ENCODE measurements at places on chromosomes 2 and 18.

DNA sequence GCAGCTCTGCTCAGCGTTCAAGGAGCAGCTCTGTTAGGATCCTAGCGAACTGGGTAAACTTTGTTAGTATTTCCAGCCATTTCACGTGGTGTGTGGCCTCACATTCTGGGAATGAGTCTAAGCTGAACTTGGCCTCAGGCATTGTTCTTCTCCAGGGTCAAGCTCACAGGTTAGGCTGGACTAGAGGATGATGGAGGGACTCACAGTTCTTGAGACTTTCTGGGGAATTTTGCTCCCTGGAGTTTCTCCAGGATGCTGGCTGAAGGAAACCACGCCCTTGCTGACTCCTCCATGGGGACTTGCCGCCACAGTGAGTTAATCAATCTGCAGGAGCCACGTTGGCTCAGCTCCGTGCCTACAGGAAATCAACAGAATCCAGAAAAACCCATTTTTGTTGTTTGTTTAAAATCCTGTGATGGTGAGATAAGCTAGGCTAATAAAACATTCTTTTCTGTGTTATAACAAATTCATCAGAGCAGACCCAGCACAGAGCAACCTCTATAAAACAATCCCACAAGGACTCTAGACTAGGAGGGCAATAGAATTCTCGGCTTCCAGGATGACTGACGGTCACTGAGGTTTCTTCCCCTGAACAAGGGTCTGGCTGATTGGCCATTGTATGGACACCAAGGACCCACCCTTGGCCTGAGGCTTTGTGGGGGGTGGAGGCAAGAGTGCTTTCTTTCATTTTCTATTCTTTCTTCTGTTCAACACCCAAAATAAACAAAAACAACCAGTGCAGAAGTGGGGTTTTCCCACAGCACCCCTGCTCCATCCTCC lies 12.6 kb downstream of the CNDP1 start:
- no peak for DNase-seq

- no peak for DNase-seq
Measured at GRCh38 chr2:80858965-80859364, 554.4 kb upstream of the LRRTM1 start.

GRCh38 chr2:219672406-219672805 lies 45.0 kb downstream of the SLC4A3 start:
- DNase-seq = no peak

GRCh38 chr2:137255345-137255744 lies 490.0 kb downstream of the THSD7B start:
- no peak for DNase-seq

- DNase-seq = no peak
Measured at GRCh38 chr18:5397102-5397501, 101.6 kb upstream of the ZBTB14 start.

- DNase-seq = peak; percentile 55
Measured at GRCh38 chr2:99489063-99489760, 605 bp downstream of the REV1 start.

- no peak for DNase-seq
Measured at GRCh38 chr18:45359275-45360009, 255.8 kb upstream of the SLC14A2 start.

DNA sequence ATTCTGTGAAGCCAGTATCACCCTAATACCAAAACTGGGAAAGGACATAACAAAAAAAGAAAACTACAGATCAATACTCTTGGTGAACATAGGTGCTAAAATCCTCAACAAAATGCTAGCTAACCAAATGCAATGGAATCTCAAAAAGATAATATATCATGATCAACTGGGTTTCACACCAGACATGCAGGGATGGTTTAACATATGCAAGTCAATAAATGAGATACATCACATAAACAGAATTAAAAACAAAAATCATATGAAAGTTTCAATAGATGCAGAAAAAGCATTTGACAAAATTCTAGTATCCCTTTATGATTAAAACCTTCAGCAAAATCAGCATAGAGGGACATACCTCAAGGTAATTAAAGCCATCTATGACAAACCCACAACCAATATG lies 198.2 kb upstream of the NDUFV2 start:
- DNase-seq = no peak

- DNase-seq = no peak
Measured at GRCh38 chr2:226660526-226660925, 139.1 kb downstream of the IRS1 start.

- no peak for DNase-seq
Measured at GRCh38 chr2:18752667-18753422, 163.5 kb upstream of the NT5C1B start.

- DNase-seq = no peak
Measured at GRCh38 chr2:27407798-27408491, 1.4 kb downstream of the PPM1G start.

GRCh38 chr2:23564615-23564960 lies 179.6 kb downstream of the KLHL29 start:
- no peak for DNase-seq

DNA sequence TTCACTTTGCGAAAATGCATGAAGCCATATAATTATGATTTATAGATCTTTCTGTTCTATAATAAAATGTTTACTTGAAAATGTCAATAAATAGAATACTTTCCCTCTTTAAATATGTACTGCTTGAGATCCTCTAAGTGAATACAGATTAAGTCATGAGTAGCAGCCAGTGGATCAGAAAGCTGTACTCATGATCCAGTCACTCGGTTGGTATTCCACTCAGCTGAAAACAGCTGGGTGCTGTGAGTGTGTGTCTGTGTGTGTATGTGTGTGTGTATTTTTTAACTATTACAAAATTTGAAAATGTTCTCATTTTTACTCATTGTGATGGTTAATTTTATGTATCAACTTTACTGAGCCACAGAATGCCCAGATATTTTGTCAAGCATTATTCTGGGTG lies 141.6 kb upstream of the CYP26B1 start:
- no peak for DNase-seq

GRCh38 chr18:6811816-6812215 lies 82.3 kb downstream of the ARHGAP28 start:
- DNase-seq = no peak

DNA sequence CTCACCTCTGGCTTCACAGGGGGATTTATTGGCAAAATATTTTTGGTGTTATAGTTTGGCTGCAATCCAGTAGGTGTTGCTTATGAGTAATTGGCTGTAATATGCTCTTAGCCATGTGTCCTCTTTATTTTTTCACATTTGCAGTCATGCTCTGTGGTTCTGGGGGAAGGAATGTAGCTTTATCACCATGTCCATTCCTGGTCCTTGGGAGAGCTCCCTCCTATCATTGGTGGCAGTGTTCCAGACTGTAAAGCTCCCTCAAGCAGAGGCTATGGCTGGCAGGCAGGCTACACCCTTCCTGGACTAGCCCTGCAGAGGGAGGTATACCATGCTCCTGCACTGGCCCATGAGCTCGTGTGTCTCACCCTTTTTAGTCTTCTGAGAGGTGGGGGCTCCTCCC lies 120.0 kb upstream of the FSIP2 start:
- DNase-seq = no peak

DNA sequence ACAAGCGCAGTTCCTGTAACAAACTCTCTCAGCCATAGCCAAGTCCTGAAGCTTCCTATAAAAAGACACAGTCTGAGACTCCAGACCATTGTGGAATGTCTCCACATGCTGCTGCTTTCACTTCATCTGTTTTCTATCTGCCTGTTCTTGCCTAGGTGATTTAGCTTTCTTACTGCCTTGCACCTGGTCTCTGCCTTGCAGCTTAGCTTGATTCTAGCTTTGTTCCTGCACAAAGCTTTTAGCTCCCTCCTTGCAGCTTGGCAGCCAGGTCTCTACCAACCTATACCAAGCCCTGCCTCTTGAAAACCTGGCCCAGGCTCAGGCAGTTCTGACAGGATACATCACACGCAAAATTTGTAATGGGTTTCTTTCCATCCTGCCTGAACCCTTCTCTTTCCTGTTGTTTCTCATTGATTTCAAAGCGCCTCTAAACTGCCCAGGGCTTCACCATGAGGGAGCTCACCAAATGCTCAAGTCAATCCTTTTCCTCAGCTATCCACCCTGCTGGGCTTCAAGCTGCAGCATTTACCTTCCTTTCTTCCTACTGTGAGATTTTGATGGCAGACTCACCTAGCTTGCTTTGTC lies 941.3 kb upstream of the NXPH2 start:
- DNase-seq = no peak

DNA sequence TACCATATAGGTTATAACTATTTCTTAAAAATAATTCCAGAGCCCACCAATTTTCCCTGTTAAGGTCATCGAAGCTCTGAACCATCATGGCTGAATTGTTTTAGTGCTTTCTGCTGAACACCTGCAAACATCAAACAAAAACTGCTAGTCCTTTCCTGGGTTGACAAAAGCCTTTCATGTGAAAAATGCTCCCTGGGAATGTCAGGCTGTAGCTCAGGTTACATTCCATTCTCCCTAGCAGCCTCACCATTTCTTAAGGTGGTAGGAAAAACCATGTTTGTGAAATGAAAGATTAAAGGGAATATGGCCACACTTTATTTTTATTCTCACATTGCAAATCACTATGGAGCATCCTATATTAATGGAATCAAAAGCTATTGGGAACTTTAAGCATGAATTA lies 5.7 kb downstream of the TCF4 start:
- DNase-seq = no peak

- no peak for DNase-seq
Measured at GRCh38 chr2:67642046-67642382, 244.9 kb downstream of the ETAA1 start.

GRCh38 chr18:66682855-66683322 lies 79.0 kb upstream of the CDH19 start:
- no peak for DNase-seq

- peak; percentile 36 for DNase-seq
Measured at GRCh38 chr18:35143622-35144596, 96.9 kb upstream of the ZNF397 start.

- DNase-seq = no peak
Measured at GRCh38 chr18:75200605-75201280, 8.2 kb downstream of the PTGR3 start.

DNA sequence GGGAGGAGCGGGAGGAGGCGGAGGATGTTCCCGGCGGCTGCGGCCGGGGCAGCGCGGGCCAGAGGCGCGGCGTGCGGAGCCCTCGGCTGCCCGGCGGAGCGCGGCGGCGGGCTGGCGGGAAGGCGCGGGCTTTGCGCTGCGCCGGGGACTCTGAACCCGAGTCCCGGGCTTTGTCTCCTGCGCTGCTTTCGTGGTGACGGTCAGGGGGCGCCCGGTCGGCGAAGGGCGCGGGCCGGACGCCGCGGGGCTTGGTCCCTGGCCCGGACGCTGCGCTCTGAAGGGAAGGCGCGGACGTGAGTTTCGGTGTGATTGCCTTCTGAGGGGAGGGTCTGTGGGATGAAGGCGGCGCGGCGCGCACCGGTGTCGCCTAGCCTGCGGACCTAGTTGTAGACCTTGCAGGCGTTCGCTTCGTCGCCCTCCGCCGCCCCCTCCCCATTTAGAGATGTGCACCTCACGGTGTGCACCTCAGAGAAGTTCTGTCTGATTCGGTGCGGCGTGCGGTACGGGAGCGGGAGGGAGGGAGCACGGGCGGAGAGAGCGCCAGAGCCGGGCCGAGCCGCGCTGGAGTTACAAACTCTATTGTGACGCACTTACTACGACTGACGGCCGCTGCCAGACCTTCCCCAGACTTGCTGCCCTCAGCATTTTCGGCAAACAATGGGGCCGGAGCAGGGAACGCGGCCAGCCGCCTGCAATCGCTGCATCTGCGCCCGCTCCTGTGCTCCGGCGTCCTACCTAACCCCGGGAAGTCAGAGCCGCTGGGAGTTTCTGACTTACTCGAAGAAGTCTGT lies 2.1 kb downstream of the BCL2L11 start:
- DNase-seq = peak; percentile 65

DNA sequence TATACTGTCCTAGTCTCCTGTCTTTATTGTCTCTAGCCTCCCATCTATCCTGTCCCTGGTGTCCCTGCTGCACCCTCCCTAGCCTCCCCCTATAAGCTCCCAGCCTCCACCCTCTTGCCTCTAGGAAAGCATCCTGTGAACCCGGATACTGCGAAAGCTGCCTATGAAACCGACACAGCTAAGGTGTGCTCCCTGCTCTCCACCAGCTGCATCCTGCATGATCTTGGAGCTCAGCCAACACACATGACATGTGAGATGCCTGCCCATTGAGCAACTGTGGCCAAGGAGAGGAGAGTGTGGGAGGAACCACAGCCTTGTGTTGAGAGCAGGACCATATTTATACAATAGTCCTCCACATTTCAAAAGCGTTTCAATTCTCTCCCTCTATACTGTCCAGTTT lies 187.1 kb downstream of the ZBTB7C start:
- DNase-seq = no peak

DNA sequence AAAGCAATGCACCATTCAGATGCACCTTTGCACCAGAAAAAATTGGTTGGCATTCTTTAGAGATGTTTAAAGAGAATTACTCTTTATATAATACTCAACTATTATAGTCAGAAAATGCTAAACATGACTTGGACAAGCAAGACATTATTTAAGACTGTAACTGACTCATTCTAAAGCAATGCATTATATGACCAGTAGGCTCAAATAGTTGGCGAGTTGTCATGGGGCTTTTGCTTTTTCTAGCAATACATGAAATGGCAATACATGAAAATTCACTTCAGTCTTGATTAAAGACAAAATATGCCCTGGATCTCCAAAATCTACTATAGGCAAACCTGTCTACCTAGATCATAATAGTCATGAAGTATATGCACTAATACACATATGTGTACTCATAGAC lies 216.9 kb upstream of the VWC2L start:
- DNase-seq = no peak

DNA sequence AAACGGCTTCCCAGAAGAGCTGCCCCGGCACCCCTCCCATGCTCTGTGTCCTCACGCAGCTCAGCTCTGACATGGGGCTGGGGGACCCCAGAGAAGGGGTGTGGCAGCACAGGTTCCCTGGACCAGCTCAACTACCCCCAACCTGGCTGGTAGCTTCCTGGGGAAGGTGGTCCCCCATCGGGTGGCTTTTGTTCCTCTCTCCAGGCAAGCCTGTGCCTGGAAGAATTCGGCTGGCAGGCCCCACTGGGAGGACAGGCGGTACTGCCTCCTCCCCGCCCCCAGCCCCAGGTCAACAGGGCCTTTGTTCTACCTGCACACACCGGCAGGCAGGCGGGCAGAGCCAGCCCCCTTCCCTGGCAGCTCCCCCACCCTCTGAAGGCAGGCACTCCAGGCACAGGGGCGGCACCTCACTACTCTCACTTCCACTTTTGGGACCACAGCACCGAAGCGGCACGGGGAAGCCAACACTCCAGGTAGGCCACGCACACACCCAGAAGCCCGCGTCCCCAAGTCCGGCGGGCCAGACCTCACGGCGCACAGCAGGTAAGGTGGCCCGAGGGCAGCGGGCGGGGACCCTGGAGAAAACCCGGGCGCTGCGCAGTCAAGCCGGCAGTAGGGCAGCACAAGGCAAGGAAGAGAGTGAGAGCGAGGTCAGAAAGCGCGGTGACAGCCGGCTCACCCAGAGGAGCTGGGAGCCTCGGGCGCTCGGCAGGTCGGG lies 1.3 kb downstream of the HS6ST1 start:
- no peak for DNase-seq

DNA sequence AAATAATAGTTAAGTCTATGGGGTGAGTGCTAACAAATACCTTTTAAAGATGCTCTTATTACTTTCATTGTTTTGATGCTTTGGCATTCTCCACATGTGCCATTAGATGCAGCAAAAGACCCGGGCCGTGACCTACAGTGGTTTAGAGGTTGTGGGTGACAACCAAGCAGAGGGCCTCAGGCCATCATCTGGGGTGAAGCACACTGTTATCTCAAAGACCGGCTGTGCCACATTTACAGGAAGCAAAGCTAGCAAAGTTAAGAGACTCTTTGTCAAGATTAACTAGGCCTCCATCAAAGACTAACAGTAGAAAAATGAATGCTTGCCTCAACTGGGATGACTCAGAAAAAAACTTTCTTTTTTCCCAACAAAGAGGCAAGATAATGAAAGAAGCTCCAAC lies 695.3 kb downstream of the SATB2 start:
- DNase-seq = no peak

GRCh38 chr18:5582076-5582475 lies 38.3 kb upstream of the EPB41L3 start:
- DNase-seq = no peak

All from hypothalamus (tissue), 51 donors.